ENCODE measurements at places on chromosomes 11 and 22. TPM values are rescaled to one million over a fixed set of nuclear protein-coding genes. Genes with fewer than 3 reads are reported as not detected.

Gene ACTN3
- 0.13 TPM for total RNA-seq

Gene MYRF
- 2.8 TPM for total RNA-seq

- DNase-seq: no peak
- H3K4me1 ChIP-seq: no peaks in the 10 kb centered on the region
- no peaks in the 10 kb centered on the region for H3K36me3 ChIP-seq
- no peak overlapping the region for H3K27ac ChIP-seq
- no peak overlapping the region for H3K4me3 ChIP-seq
Measured at GRCh38 chr11:74121804-74122203, 49.0 kb downstream of the C2CD3 start.

Gene FBLN1
- 143 TPM for total RNA-seq

- H3K36me3 ChIP-seq: no peaks in the 10 kb centered on the region
- H3K27ac ChIP-seq: no peak overlapping the region
- H3K4me1 ChIP-seq: no peaks in the 10 kb centered on the region
- H3K27me3 ChIP-seq: peaks cover 15% of the 10 kb centered on the region
- DNase-seq: no peak
Measured at GRCh38 chr11:123479048-123479837, 49.2 kb downstream of the GRAMD1B start.

- H3K27me3 ChIP-seq: no peaks in the 10 kb centered on the region
- H3K27ac ChIP-seq: no peak overlapping the region
- no peaks in the 10 kb centered on the region for H3K36me3 ChIP-seq
- H3K4me1 ChIP-seq: no peaks in the 10 kb centered on the region
- DNase-seq: no peak
Measured at GRCh38 chr11:66238786-66239413, 29.5 kb upstream of the RAB1B start.

Gene TEX12
- total RNA-seq: 0.23 TPM

DNA sequence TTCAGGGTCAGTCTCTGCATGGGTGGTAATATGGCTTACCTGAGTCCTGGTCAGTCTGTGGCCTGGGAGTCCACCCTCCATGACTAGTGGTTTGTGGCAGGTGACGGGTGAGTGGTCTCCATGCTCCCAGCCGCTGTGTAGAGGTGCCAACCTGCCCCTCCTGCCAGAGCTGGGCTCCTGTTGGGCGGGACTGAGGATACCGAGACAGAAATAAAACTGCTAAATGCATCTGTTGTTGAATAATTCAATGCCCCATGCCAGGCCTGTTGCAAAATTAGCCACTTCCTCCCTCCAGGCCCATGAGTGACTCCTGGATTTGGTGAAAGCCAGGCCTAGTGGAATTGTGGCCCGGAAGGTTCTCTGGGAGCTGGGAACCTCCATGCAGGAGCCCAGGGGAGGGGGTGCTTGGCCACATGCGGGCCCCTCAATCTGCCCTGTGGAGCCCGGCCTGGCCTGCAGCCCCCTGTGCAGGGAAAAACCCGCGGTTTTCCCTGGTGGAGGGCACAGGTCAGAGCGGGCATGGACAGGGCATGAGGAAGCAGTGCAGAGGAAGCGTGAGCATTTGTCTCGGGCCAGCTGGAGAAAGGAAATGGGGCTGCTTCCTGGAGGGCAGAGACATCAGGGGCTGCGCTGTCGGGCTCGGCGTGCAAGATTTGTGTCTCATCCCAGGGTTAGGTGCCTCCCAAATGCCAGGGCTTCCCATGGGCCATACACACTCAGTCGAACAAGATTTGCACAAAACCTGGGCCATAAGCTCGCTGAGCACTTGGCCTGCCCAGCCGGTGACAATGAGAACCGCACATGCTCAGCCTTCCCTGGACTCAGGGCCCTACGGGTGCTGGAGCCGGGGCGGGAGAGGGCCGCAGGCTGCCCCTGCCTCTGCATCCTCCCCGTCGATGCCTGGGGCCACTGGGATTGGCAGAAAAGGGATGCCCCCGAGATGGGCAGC, 66.9 kb downstream of the KCNQ1 start:
- no peak for DNase-seq
- peaks cover 4% of the 10 kb centered on the region for H3K27me3 ChIP-seq
- H3K4me3 ChIP-seq: no peak overlapping the region
- H3K4me1 ChIP-seq: no peaks in the 10 kb centered on the region

Gene GRIA4
- not detected for total RNA-seq

GRCh38 chr11:18457450-18457849, 1.8 kb downstream of the LDHAL6A start:
- no peak for DNase-seq
- H3K36me3 ChIP-seq: no peaks in the 10 kb centered on the region
- peaks cover 5% of the 10 kb centered on the region for H3K4me1 ChIP-seq
- no peaks in the 10 kb centered on the region for H3K27me3 ChIP-seq
- no peak overlapping the region for H3K27ac ChIP-seq
- no peak overlapping the region for H3K4me3 ChIP-seq

GRCh38 chr22:26404851-26405421, 24.1 kb upstream of the ASPHD2 start:
- H3K27me3 ChIP-seq: no peaks in the 10 kb centered on the region
- no peak for DNase-seq
- H3K27ac ChIP-seq: no peak overlapping the region
- no peak overlapping the region for H3K4me3 ChIP-seq
- no peaks in the 10 kb centered on the region for H3K4me1 ChIP-seq

Gene APOL3
- total RNA-seq: 3.2 TPM

Gene WNT11
- total RNA-seq: 1.1 TPM

DNA sequence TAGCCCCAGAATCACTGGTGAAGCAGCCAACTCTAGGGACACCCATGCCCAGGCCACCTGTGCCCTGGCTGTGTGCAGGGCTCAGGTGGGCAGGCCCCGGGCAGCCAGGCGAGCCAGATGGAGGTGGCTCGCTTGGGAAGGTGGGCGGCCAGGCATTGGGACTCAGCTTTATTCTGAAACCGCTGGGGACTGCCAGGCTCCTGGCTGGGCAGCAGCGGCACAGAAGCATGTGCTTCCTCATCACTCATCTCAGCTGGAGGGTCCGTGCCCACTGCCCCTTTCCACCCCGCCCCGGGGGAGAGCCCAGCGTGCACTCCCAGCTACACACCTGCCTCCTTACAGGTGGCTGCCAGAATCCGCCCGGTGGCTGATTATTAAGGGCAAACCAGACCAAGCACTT, 27.1 kb upstream of the SLC22A12 start:
- H3K4me3 ChIP-seq: no peak overlapping the region
- no peaks in the 10 kb centered on the region for H3K36me3 ChIP-seq
- no peaks in the 10 kb centered on the region for H3K27me3 ChIP-seq
- DNase-seq: no peak
- H3K27ac ChIP-seq: no peak overlapping the region
- 0 out of 2 replicates have a peak, but pooled peaks cover 9% of the 10 kb centered on the region for H3K4me1 ChIP-seq

GRCh38 chr11:45141171-45141570, 5.3 kb upstream of the PRDM11 start:
- no peak for DNase-seq
- peaks cover 18% of the 10 kb centered on the region for H3K27me3 ChIP-seq
- H3K4me1 ChIP-seq: peaks cover 5% of the 10 kb centered on the region
- no peaks in the 10 kb centered on the region for H3K36me3 ChIP-seq
- H3K27ac ChIP-seq: no peak overlapping the region
- H3K4me3 ChIP-seq: no peak overlapping the region

DNA sequence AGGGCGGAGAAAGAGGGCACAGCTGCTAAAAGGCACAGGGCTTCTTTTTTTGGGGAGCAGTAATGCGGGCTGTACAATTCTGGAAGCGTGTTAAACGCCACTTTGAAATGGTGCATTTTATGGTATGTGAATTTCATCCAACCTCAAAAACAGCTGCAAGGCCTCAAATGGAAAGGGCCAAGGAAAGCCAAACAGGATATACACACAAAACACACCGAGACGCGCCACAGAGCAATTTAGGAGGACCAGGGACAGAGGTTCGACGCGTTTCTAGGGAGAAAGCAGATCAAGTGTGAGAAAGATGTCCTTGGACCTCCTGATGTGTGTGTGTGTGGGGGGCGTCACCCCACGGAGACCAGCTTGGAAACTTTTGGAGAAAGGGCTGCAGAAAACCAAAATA, 31.1 kb downstream of the TSPAN4 start:
- no peak overlapping the region for H3K27ac ChIP-seq
- H3K36me3 ChIP-seq: no peaks in the 10 kb centered on the region
- no peak overlapping the region for H3K4me3 ChIP-seq
- DNase-seq: no peak

Gene ACRV1
- total RNA-seq: 0.26 TPM

DNA sequence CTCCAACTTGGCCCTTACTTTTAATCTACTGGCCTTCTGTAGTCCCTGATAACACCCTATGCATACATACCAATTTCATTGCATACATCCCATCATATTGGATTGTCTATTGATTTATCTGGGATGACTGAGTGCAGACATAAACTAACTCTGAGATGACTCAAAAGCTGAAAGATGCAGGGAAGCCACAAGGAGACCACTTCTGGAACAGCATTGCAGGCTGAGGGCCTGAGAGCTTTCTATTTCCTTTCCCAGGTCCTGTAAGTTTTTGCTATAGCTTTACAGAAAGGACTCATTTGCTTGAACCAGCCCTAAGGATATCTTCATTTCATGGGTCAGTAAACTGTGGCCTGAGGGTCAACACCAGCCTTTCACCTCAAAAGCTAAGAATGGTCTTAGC, 15.1 kb upstream of the SPON1 start:
- H3K27me3 ChIP-seq: peaks cover 8% of the 10 kb centered on the region
- no peaks in the 10 kb centered on the region for H3K36me3 ChIP-seq
- no peak for DNase-seq
- no peak overlapping the region for H3K4me3 ChIP-seq
- no peak overlapping the region for H3K27ac ChIP-seq

GRCh38 chr11:13028322-13028721, 19.2 kb downstream of the RASSF10 start:
- DNase-seq: no peak
- peaks cover 24% of the 10 kb centered on the region for H3K27me3 ChIP-seq
- H3K36me3 ChIP-seq: no peaks in the 10 kb centered on the region
- H3K4me1 ChIP-seq: no peaks in the 10 kb centered on the region
- no peak overlapping the region for H3K4me3 ChIP-seq
- H3K27ac ChIP-seq: no peak overlapping the region

- no peaks in the 10 kb centered on the region for H3K27me3 ChIP-seq
- peak overlapping the region; percentile 95 for H3K4me3 ChIP-seq
- H3K36me3 ChIP-seq: peaks cover 3% of the 10 kb centered on the region
- no peak for DNase-seq
- H3K4me1 ChIP-seq: peaks cover 19% of the 10 kb centered on the region
- peak overlapping the region; percentile 95 for H3K27ac ChIP-seq
Measured at GRCh38 chr22:36385491-36386350, 2.0 kb downstream of the MYH9 start.

Gene TTC28
- 24.8 TPM for total RNA-seq

GRCh38 chr11:75801362-75802020, 13.5 kb upstream of the UVRAG start:
- no peaks in the 10 kb centered on the region for H3K4me1 ChIP-seq
- no peak for DNase-seq
- H3K36me3 ChIP-seq: no peaks in the 10 kb centered on the region
- H3K27ac ChIP-seq: no peak overlapping the region
- H3K27me3 ChIP-seq: no peaks in the 10 kb centered on the region

DNA sequence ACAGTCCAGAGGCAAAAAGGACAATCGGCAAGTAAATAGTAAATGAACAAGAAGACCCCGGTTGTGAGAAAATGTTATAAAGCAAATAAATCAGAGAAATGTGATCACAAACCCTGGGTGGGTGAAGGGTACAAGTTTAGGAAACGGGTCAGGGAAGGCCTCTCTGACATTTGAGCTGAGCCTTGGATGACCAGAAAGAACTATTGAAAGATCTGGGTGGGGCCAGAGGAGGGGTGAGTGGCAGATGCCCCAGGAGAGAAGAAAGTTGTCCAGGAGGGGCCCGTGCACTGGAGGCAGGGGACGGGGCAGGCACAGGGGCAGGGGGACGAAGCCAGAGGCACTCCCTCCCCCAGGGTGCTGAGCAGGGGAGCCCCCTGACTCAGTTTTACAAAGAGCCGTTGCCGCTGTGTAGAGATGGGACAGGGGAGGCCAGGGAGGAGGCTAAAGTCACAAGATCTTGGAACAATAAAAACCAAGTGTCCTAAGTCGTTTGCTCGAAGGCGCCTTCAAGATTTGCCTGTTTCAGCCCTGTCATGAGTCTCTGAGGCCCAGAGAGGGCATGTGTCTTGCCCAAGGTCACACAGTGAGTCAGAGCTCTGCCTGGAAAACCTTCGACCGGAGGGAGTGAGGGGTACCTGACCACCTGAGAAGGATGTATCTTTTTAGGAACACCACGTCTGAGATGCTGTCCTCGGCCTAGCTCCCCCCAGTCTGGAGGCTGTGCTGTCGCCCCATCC, 10.8 kb upstream of the PDGFB start:
- H3K36me3 ChIP-seq: no peaks in the 10 kb centered on the region
- DNase-seq: no peak
- H3K27ac ChIP-seq: peak overlapping the region; percentile 88
- peaks cover 62% of the 10 kb centered on the region for H3K4me1 ChIP-seq
- H3K4me3 ChIP-seq: no peak overlapping the region

DNA sequence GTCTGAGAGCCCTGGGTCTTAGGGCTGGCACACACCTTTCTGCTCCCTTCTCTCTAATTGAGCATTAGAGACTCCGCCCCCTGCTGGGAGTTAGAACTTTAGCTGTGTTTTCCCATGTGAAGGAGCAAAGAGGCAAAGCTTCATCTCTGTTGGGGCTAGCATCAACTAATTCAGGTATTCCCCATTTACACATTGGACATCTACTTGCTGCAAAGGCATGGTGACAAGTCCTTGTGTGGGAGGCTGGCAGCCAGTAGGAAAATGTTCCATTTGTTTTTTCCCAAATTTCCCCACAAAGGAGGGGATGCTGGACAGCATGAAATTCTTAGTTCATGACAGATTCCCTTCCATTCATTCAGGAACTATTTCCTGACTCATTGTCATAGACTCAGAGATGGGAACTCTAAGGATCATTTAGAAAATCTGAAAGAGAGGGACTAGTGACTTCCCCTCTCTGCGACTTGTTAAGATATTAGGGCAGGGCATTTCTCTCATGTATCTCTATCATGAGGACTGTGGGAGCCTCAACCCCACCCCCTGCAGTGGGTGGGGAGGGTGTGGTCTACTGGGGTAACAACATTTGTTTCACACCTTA, 3.6 kb downstream of the CD44 start:
- H3K27me3 ChIP-seq: no peaks in the 10 kb centered on the region
- peak overlapping the region; percentile 97 for H3K27ac ChIP-seq
- peak overlapping the region; percentile 95 for H3K4me3 ChIP-seq
- DNase-seq: no peak
- H3K4me1 ChIP-seq: peaks cover 60% of the 10 kb centered on the region

- no peaks in the 10 kb centered on the region for H3K36me3 ChIP-seq
- no peak for DNase-seq
- H3K27ac ChIP-seq: no peak overlapping the region
Measured at GRCh38 chr22:41036924-41037323, 55.5 kb upstream of the EP300 start.

DNA sequence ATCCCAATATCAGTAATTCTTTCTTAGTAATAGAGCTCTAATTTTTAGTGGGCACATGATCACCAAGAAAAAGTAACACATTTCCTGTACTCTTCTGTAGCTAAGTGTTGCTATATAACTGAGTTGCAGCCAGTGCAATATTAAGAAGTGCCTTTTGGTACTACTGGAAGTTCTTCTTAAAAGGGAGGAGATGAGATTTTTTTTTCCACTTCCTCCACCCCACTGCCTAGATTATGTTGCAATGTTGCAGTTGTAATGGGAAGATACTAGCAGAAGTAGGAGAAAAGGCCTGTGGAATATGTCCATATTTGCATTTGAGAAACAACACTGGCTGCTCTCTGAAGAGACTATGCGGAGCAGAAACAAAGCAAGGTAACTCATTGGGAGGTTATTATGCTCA, 280.6 kb upstream of the ANO5 start:
- no peaks in the 10 kb centered on the region for H3K36me3 ChIP-seq
- H3K4me1 ChIP-seq: no peaks in the 10 kb centered on the region
- no peak overlapping the region for H3K4me3 ChIP-seq
- no peaks in the 10 kb centered on the region for H3K27me3 ChIP-seq

Gene RAD9A
- total RNA-seq: 33.1 TPM

Measured in Panc1 (cell line).